ENCODE measurements at places on chromosomes 16 and 17. TPM values are rescaled to one million over a fixed set of nuclear protein-coding genes. Genes with fewer than 3 reads are reported as not detected.

Gene KREMEN2
- total RNA-seq = not detected

Gene TNFRSF13B
- not detected for total RNA-seq

Gene SNX20
- total RNA-seq = 0.48 TPM

- no peak for DNase-seq
- H3K4me3 ChIP-seq = no peak overlapping the region
Observed at GRCh38 chr17:77750427-77751043, 208.0 kb upstream of the TNRC6C start.

- no peaks in the 10 kb centered on the region for H3K36me3 ChIP-seq
- no peak overlapping the region for H3K27ac ChIP-seq
- no peaks in the 10 kb centered on the region for H3K4me1 ChIP-seq
- no peak overlapping the region for H3K4me3 ChIP-seq
- no peaks in the 10 kb centered on the region for H3K27me3 ChIP-seq
Observed at GRCh38 chr17:72683506-72684404, 408.7 kb downstream of the SLC39A11 start.
